Activated CD8-positive, alpha-beta memory T cell treated with anti-CD3 and anti-CD28 coated beads, Interleukin-2, amount 50 U/mL, for 48 hours (primary cell): ENCODE measurements at places on chromosomes 5 and 9.
A peak's percentile ranks its signal among the peaks of the same experiment; 100 is the strongest.

GRCh38 chr5:161498531-161498930 is 48.0 kb downstream of the GABRB2 start:
- DNase-seq = no peak

DNA sequence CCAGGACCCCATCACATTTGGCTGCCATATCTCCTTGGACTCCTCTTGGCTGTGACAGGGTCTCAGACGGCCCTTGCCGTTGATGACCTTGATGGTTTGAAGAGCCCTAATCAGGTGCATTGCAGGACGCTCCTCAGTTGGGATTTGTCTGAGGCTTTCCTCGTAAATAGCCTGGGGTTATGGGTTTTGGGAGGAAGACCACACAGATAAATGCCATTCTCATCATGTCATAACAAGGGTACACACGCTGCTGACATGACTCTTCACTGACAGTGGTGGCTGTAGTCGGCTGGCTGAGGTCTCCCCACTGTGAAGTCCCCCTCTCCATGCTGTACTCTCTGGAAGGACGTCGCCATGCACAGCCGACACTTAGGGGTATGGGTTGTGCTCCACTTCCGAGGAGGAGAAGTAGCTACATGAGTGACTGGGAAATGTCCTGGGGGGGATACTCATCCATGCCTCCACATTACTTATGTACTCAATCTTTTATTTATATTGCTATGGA is 42.9 kb upstream of the SPTLC1 start:
- no peak for DNase-seq

DNA sequence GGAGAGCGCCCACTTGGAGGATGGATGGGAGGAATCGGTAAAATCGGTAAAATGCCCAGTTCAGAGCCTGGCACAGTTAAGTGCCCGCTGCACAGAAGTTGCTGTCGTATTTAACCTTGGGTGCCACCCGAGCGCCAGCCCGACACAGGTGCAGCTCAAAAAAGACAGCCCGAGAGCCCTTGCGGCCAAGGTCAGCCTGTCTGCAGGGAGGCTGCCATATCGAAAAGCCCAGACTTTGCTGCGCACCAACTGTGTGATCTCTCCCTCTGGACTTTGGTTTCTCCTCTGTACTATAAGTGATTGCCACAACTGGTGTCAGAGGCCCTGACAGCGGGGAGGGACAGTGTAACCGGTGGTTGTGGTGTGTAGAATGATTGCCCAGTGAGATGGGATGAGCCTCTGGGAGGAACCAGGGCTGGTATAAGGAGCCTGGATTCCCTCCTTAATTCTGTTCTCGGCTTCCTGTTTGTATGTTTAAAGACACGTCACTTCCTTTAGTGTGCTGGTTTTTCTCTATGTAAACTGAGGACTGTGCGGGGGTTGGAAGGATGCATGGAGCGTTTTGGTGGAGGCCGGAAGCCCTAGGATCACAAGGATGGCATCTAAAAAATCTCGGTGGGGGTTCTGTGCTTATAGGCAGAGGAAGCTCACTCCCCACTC is 792 bp downstream of the NTMT1 start:
- DNase-seq = no peak

GRCh38 chr9:72193478-72193881 is 44.2 kb downstream of the GDA start:
- DNase-seq = no peak

DNA sequence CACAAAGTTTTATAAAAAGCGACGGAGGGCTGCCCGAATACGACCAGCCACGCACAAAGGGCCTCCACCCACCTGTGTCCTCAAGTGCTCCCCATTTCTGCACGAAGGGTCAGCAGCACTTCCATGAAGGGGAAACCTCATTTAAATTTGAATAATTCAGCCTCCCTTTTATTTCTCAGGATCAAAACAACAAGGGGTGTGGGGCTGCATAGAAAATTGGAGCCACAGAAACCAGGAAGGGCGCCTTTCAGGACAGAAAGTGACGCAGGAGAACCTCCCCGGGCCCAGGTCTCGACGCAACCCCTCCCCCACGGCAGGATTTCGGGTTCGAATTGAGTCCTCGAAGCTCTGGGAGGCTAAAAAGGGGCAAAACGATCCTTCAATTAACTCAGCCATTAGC is 2.1 kb downstream of the NRARP start:
- DNase-seq = no peak

- DNase-seq = no peak
These were observed 55.9 kb upstream of the PHF2 start for GRCh38 chr9:93520523-93520922.

GRCh38 chr9:134408389-134408788 is 82.1 kb downstream of the RXRA start:
- no peak for DNase-seq

DNA sequence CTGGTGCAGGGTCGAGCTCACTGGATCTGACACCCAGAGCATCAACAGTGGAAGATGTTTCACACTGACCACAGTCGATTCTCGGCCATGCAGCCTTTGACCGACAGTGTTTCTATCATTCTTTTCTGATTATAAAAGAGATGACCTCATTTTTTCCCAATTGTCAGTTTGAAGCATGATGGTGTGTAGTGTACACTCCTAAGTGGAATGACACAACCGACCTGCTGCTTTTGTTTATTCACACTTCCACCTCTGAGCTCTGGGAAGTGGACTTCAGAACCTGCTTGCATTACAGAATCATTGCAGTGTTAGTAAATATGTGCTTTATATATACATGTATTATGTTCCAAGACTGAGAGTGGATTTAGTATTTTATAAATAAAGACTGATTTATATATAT is 128.6 kb downstream of the IRX2 start:
- no peak for DNase-seq

- DNase-seq = no peak
These were observed 372.0 kb downstream of the ARHGEF28 start for GRCh38 chr5:73997960-73998359.

- DNase-seq = no peak
These were observed 5.0 kb upstream of the MRNIP start for GRCh38 chr5:179863449-179864085.

GRCh38 chr5:2260211-2261003 is 377.7 kb upstream of the IRX4 start:
- no peak for DNase-seq

GRCh38 chr5:178058321-178059012 is 54.9 kb upstream of the N4BP3 start:
- no peak for DNase-seq

GRCh38 chr9:135224921-135225541 is 137.6 kb downstream of the OLFM1 start:
- DNase-seq = no peak

GRCh38 chr5:66694036-66694435 is 97.8 kb downstream of the MAST4 start:
- DNase-seq = no peak

GRCh38 chr5:72438141-72438540 is 69.1 kb downstream of the ZNF366 start:
- no peak for DNase-seq

DNA sequence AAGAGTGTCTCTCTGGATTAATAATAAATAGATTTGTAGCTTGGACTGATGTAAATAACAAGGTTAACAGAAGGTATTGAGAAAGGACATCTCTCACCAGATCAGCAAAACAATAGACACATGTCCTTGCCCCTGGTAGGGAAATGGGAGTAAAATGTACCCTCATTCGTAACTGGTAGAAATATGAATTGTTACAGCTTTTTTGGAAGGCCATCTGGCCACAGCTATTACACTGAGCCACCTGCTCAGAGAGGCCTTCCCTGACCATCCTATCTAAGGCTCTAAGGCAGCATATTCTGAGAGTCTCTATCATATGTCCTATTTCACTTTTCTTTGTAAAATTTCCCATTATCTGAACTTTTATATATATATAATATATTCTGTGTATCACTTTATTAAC is 129.1 kb upstream of the MAP1B start:
- no peak for DNase-seq

GRCh38 chr5:171432583-171433351 is 13.3 kb downstream of the FGF18 start:
- DNase-seq = no peak

- DNase-seq = peak; percentile 42
These were observed 5.6 kb upstream of the AMBP start for GRCh38 chr9:114083666-114084065.

DNA sequence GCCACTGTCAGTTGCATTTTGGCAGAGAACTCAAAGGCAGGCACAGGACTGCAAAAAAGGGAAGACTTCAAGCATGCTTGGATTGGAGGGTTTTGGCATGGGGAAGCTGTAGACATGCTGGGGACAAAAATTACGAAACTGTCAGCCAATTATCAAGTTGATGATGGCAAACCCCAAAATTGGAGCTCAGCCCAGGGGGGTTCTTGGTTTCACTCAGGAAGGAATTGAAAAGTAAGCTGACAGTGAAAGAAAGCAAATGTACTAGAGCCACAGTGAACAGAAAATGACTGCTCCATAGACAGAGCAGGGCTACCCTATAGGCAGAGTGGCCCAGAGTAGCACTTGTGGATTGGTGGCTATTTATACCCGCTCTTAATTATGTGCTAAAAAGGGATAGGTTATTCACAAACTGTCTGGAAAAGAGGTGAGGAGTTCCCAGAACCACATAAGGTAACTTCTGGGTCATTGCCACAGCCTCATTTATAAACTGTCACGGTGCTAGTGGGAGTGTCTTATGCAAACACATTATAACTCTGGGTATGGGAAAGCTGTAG is 14.6 kb upstream of the CFAP95 start:
- DNase-seq = no peak

DNA sequence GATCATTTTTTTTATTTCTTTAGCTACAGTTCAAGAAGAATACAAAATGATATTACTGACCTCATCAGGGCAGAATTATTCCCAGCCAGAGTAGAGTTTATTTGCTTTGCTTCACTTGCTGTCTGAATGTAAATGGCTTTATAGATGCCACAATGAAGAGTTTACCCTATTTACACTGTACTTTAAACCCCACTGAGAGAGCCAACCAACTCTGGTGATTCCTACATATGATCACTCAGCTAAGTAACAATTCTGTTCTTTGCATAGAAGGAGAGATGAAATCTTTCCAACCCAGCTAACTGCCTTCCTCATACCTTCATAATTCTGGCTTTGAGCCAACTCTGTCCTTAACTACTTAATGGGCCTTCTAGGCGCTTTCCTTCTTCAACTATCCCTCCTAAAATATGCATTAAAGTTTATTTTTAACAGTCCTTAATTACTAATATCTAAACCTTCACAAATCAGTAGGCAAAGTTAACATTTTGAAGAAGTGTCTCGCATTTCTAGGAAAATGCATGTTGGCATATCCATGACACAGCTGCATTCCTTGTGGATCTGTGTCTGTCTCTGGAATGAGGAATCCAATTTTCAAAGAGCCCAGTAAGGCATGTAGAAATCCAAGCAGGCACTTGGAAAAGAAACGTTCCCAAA is 284.8 kb upstream of the GRAMD2B start:
- no peak for DNase-seq

DNA sequence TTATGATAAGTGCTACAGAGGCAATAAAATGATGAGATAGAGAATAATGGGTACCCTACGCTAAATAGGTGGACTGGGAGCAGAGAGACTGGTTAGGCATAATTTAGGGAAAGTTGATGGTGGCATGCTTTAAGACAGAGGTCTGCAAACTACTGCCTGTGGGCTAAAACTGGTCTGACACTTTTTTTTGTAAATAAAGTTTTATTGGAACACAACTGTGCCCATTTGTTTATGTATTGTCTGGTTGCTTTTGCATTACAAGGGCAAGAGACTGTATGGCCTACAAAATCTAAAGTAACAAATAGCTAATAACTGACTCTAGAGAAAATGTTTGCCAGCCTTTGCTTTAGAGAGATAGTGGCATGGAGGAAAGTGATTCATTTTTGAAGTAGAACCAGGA is 2.5 kb downstream of the ERCC6L2 start:
- no peak for DNase-seq

- no peak for DNase-seq
These were observed 172.3 kb downstream of the ATP10B start for GRCh38 chr5:160679567-160680309.

DNA sequence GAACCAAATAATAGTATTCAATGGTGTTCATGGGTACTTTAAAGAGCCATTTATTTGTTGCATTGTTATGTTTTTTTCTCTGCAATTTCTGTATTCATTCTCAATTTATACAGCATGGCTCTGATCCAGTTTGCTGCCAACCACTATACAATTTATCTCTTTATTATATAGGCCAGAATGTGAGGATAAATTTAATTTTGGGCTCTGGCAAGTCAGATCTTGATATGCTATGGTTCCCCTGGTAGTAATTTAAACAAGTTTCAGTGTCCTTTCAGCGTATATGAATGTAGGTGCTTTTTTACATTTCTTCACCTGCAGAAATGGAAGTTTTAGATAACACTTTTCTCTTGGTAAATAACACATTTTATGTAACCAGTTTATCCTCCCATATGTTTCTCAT is 1118.0 kb upstream of the SEMA6A start:
- DNase-seq = no peak

DNA sequence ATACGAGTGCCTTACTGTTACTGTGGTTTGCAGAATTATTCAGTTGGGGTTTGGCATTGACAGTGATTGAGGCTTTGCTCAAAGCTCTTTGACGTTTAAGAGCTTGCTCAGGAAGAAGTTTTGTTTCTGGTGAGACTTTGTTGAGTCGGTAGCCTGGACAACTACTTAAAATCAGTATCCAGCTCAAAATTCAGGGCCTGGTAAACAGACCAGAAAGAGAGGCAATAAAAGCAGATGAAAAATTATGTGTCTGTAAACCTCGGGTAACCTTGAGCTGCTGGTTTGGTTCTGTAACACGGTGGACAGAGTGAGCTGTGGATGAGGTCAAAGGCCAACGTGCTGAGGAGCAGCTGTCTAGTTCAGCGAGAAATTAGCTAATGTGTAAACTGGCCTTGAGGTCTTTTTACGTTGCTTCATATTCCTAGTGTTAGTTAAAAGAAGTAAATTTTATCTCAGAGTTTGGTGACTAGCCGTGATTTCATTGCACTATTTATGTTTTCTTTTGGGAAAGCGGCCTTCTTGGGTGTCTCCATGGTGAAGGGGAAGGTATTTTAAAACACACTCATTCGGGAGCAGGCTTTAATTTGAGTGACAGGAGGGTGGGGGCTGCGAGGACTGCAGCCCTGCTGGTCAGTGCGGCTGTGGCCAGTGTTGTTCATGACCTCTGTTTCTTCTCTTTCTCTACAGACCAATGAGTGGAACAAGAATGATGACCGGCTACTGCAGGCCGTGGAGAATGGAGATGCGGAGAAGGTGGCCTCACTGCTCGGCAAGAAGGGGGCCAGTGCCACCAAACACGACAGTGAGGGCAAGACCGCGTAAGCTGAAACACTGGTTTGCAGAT is 82.0 kb upstream of the TTC23L start:
- DNase-seq = no peak

GRCh38 chr9:128809831-128810230 is 8.5 kb upstream of the ENDOG start:
- no peak for DNase-seq

- no peak for DNase-seq
These were observed 118.7 kb upstream of the ATP10B start for GRCh38 chr5:160970605-160971191.
